COR-L47 (cell line): ENCODE measurements at places on chromosomes 16 and 17.

DNA sequence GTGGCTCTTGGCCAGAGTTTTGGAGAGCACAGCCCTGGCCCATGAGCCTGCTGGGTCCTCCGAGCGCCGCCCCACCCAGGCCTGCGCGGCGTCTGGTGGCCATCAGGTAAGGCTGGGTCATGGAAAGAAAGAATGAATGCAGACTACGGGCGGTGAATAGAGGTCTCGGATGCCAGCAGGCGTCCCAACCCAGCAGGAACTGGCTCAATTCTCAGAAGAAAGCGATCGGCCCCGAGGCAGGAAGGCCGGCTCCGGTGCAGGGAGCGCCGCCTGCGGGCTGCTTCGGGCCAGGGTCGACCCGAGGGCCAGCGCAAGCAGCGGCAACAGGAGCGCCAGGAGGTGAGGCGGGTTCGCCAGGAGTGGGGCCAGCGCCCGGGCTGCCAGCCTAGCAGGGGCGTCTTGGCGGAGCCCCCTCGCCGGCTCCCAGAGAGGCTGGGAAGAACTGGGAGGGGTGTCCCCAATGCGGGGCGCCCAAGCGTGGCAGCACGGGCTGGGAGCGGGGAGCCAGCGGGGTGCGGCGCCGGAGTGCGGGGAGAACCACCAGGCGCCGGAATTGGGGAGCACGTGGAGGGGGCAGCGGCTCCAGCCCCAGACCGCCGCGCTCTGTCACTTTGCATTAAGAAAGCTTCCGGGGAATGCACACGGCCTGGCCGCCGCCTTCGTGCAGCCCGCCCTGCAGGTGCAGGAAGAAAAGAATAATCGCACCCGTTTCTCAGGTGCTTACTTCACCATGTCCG, 7.1 kb upstream of the TMC5 start:
- no peak for DNase-seq

GRCh38 chr17:29906969-29907368, 23.1 kb downstream of the SSH2 start:
- no peak for DNase-seq

DNA sequence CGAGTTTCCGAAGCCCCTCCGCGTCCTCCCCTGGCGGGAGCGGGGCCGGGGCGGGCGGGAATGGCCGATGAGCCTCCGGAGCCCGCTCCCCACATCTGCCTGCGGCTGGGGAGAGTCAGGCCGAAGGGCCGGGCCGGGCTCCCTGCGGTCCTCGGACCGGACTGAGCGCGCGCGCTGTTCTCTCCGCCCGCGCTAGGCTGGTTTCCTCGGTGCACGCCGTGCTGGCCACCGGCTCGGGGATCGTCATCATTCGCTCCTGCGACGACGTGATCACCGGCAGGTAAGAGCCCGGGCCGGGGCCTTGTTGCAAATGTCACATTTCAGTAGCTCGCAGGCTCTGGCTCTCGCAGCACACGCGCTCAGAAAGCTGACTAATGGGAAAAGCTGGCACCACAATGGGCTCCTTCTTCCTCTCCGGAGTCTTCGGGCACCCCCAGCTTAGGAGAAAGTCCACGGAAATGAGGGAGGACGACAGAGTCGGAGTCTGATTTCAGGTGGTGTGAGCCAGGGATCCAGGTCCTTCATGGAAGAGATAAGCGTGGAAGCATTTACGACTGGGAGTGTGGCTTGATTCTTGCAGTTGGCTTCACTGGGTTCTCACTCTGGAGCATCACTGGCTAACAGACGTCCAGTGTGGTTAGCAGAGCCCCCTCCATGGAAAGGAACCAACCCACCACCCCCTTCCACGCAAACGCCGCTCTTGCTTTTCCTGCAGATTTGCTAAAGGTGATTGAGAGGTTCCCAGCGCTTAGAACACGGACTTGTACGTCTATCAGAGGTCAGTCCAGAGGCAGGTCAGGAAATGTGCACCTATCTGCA, 715 bp downstream of the TLCD3A start:
- no peak for DNase-seq

GRCh38 chr17:80749611-80750010, 205.0 kb downstream of the RPTOR start:
- no peak for DNase-seq

DNA sequence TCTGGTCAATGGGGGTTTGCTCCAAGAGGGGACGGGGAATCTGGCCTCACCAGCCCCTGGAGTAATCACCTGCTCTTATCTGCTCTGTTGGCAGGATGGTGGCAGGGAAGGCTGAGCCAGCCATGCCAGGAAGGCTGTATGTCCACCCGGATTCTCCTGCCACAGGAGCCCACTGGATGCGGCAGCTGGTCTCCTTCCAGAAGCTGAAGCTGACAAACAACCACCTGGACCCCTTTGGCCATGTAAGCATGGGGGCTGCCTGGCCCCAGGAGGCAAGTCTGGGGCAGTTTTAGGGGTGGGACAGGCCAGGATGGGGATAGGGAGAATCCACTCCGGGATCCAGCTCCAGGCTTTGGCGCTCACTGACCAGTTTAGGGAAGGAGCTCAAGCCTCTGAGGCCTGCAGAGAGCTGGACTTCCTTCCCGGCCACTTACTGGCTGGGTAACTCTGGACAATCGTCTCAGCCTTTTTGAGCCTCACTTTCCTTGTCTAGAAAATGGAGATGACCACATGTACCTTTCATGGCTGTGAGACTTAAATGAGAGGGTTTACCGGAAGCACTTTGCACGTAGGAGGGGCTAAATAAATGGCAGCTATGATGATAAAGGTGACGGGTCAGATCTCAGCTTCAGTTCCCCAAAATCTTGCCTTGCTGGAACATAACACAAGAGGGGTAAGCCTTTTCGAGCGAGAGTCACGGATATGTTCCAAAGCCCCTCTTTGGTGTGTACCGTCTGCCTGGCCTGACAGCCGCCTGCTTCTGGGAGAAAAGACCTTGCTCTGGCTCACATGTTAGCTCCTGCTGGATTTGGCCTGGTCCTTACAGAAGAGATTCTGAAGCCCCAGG, 15.4 kb downstream of the TBX4 start:
- no peak for DNase-seq

GRCh38 chr16:3672571-3673041, 18.1 kb downstream of the DNASE1 start:
- DNase-seq, result no peak

GRCh38 chr16:68737730-68738629, 888 bp downstream of the CDH1 start:
- no peak for DNase-seq

GRCh38 chr16:380762-381011, 1.1 kb downstream of the PGAP6 start:
- no peak for DNase-seq

- DNase-seq, result no peak
Observed at GRCh38 chr17:54967621-54968261, 713 bp downstream of the COX11 start.

- no peak for DNase-seq
Observed at GRCh38 chr16:64151990-64152767, 969.7 kb downstream of the CDH11 start.

DNA sequence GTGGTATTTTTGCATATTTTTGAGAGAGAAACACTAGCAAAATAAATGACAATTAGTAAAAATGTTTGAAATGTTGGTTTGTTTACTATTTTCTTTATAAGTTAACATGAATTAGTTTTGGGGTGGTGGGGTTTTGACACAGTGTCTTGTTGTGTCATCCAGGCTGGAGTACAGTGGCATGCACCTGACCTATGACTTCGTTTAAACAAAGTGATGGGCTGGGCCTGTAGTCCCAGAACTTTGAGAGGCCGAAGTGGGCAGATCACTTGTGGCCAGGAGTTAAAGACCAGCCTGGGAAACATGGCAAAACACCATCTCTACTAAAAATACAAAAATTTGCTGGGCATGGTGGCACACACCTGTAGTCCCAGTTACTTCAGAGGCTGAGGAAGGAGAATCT, 17.9 kb upstream of the HEATR3 start:
- no peak for DNase-seq

- no peak for DNase-seq
Observed at GRCh38 chr17:63753215-63753614, 11.6 kb upstream of the STRADA start.

DNA sequence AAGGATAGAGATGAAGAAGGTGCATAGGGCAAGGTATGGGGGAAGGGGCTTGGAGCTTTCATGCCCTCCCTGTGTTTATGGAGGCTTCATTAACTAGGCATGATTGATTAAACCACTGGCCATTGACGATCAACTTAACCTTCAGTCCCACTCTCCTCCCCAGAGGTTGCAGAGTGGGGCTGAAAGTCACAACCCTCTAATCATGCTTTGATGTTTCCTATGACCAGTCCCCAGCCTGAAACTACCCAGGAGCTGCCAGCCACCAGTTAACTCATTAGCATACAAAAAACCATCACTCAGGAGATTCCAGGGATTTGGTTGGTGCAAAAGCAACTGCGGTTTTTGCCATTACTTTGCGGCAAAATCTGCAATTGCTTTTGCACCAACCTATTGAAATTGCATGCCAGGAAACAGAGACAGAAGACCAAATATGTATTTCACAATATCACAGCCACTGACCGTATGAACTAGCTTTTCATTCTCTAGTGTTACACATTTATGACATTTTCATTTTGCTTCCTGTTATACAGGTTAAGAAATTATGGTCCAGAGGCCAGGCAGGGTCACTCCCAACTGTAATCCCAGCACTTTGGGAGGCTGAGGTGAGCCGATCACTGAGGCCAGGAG, 5.4 kb downstream of the GFOD2 start:
- no peak for DNase-seq

DNA sequence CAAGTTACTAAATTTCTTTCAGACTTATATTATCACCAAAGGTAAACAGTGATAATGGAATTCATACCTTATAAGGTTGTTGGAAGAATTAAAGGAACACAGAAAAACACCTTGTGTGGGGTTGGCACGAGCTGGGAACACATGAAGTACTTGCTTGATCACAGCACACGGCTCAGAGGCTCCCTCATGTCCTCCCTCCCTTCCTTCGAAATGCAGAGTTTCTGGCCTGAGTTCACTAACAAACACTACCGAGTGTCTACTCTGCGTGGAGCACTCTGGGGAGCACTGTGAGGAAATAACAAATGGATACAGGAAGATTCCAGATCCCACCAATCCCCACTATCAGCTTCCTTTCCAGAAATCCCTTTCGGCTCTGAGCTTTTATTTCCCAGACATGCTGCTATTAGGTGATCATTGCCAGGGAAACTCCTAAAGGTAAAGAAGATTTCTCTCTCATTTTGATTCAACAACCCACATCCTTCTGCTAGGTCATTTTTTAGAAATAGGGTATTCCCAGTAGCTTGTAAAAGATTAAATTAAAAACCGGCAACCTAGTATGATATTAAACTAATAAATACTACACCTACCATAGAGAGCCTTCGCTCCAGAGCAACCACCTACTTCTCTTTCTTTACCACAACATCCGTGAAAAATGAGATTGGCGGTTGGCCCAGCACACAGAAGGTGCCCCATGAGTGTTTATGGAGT, 6.1 kb upstream of the HNF1B start:
- no peak for DNase-seq

GRCh38 chr16:68506331-68507053, 32.6 kb upstream of the ZFP90 start:
- no peak for DNase-seq

DNA sequence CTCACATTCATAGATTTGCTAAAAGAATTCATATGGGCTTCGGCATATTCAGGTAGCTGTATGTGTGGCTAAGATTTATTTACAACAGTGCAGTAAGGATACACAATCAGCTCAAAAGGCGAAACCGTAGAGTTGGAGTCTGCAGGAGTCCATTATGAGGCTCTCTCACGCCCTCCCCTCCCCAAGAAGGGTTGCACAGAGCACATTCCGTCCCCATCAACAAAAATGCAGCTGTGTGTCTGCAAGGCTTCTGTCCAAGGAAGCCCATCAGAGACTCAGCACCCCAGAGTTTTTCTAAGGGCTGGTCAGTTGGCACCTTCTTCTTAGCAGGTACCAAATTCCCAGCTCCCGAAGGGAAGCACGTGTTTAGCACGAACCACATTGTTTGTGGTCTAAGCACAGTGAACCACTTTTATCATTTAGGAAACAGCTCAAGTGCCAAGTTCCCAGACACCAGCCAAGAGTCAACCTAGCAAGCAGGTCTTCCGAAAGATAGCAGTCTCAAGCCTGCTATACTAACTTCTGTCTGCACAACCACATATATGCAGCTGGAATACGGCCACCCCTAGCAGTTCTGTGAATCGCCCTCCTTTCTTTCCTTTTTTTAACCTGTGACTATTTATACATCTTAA, 28.5 kb upstream of the MEAK7 start:
- DNase-seq, result no peak
